Activated CD8-positive, alpha-beta memory T cell treated with anti-CD3 and anti-CD28 coated beads, Interleukin-2, amount 50 U/mL, for 4 hours (primary cell): ENCODE measurements at places on chromosomes 7 and 10.

GRCh38 chr10:131419797-131420196, 108.3 kb upstream of the TCERG1L start:
- no peak for DNase-seq

- no peak for DNase-seq
Measured at GRCh38 chr7:46530081-46530750, 609.1 kb upstream of the IGFBP3 start.

- DNase-seq, result peak; percentile 63
Measured at GRCh38 chr10:73159038-73159648, 8.7 kb downstream of the ECD start.

GRCh38 chr7:81301815-81302214, 383.0 kb upstream of the SEMA3C start:
- DNase-seq, result no peak

DNA sequence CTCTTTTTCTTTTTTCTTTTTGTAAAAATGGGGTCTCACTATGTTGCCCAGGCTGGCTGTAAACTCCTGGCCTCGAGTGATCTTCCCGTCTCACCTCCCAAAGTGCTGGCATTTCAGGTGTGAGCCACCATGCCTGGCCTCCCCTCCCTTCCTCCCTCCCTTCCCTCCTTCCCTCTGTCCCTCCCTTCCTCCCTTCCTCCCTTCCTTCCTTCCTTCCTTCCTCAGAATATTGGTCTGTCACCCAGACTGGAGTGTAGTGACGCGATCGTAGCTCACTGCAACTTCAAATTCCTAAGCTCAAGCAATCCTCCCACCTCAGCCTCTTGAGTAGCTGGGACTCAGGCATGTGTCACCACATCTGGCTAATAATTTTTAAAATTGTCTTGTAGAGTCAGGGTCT, 8.4 kb downstream of the AGAP3 start:
- DNase-seq, result no peak
